Muscle of leg (tissue), 16 donors: ENCODE measurements at places on chromosomes 7 and 10. TPM values are rescaled to one million over a fixed set of nuclear protein-coding genes. Genes with fewer than 3 reads are reported as not detected.

Gene TMEM243
- polyA plus RNA-seq: 17.1 TPM

Gene NKX6-2
- 4.6 TPM for polyA plus RNA-seq

Gene STEAP1B
- 2.8 TPM for polyA plus RNA-seq

Gene DYNC1I1
- polyA plus RNA-seq: 0.78 TPM

Gene SPDYE1
- 0.42 TPM for polyA plus RNA-seq

Gene DYDC2
- not detected for polyA plus RNA-seq

Gene KCNH2
- polyA plus RNA-seq: 14.4 TPM

Gene HOXA6
- 4.2 TPM for polyA plus RNA-seq

Gene LIPF
- polyA plus RNA-seq: not detected

Gene PRLHR
- polyA plus RNA-seq: not detected

Gene PTPRE
- 5.4 TPM for polyA plus RNA-seq

Gene FAM3C
- polyA plus RNA-seq: 88.6 TPM

Gene SEMA3E
- 3.8 TPM for polyA plus RNA-seq

Gene FAM25C
- polyA plus RNA-seq: not detected

Gene ZNF467
- 6.9 TPM for polyA plus RNA-seq

Gene PURB
- polyA plus RNA-seq: 41.2 TPM

Gene CCL24
- 0.67 TPM for polyA plus RNA-seq

Gene PRSS37
- polyA plus RNA-seq: not detected

Gene SLC13A1
- not detected for polyA plus RNA-seq

Gene COL13A1
- polyA plus RNA-seq: 4.8 TPM

Gene CH25H
- 0.36 TPM for polyA plus RNA-seq

Gene UNCX
- polyA plus RNA-seq: not detected

Gene DNTT
- 0.09 TPM for polyA plus RNA-seq

Gene C10orf90
- 0.80 TPM for polyA plus RNA-seq

Gene ZWINT
- 31.3 TPM for polyA plus RNA-seq
